ENCODE measurements at places on chromosomes 13 and 19. TPM values are rescaled to one million over a fixed set of nuclear protein-coding genes. Genes with fewer than 3 reads are reported as not detected.

APOC1 gene
- total RNA-seq = 10.5 TPM

NLRP11 gene
- total RNA-seq = not detected

SULT2B1 gene
- total RNA-seq = 60.3 TPM

SPIB gene
- total RNA-seq = not detected

SAFB gene
- 41.0 TPM for total RNA-seq

RFPL4AL1 gene
- total RNA-seq = not detected

RPS5 gene
- total RNA-seq = 2,475 TPM

CLEC4G gene
- total RNA-seq = not detected

RNF225 gene
- 3.8 TPM for total RNA-seq

SUGP1 gene
- total RNA-seq = 28.6 TPM

GFY gene
- total RNA-seq = not detected

BIVM gene
- total RNA-seq = 8.0 TPM

KLF1 gene
- total RNA-seq = not detected

ZNF66 gene
- total RNA-seq = 5.4 TPM

MCEMP1 gene
- total RNA-seq = not detected

CPB2 gene
- total RNA-seq = not detected

ZNF345 gene
- total RNA-seq = 1.2 TPM

IGFL2 gene
- 16.6 TPM for total RNA-seq

MYDGF gene
- total RNA-seq = 142 TPM

SLC17A7 gene
- total RNA-seq = 0.14 TPM

SRRM5 gene
- not detected for total RNA-seq

MKNK2 gene
- 384 TPM for total RNA-seq

KIR2DL1 gene
- total RNA-seq = not detected

SIGLEC8 gene
- total RNA-seq = not detected

TRPC4 gene
- not detected for total RNA-seq

ZNF431 gene
- 6.6 TPM for total RNA-seq

RDH8 gene
- not detected for total RNA-seq

ZNF536 gene
- total RNA-seq = not detected

FOXO1 gene
- total RNA-seq = 7.5 TPM

CGB5 gene
- not detected for total RNA-seq

ZNF726 gene
- 3.1 TPM for total RNA-seq

OLFM4 gene
- not detected for total RNA-seq

MAP4K1 gene
- total RNA-seq = not detected

PRTN3 gene
- total RNA-seq = not detected

CEACAM8 gene
- not detected for total RNA-seq

ZNF525 gene
- total RNA-seq = 4.8 TPM

AP1M1 gene
- 61.1 TPM for total RNA-seq

CEACAM4 gene
- not detected for total RNA-seq

Data from airway epithelial cell (primary cell).